Type B pancreatic cell (in vitro differentiated cells): ENCODE measurements at places on chromosomes 2 and 18.

- no peak for DNase-seq
These were observed 285.9 kb downstream of the RNF144A start for GRCh38 chr2:7203056-7203467.

DNA sequence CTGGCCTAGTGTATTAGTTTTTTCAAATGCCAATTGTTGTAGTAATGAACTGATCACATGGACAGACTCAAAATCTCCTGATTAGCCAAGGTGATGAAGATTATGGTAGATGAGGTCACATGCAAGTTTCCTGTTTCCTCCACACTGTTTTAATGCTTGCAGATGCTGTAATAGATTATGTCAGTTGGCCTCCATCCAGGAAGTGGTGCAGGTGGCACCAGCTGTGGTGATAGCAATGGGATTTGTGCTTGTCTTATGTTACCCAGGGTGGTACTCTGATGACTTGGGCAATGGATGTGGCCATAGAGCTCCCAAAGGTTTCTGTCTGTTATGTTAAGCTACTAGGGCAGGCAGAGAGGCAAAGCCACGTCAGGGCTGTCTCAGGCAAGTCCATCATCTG lies 332.9 kb upstream of the DDX18 start:
- DNase-seq = no peak

- DNase-seq = peak; percentile 63
These were observed 18.9 kb upstream of the FAHD2A start for GRCh38 chr2:95383635-95384027.

GRCh38 chr2:5740053-5740452 lies 47.9 kb downstream of the SOX11 start:
- no peak for DNase-seq

GRCh38 chr2:16855183-16855582 lies 189.5 kb upstream of the CYRIA start:
- DNase-seq = no peak

GRCh38 chr2:23456881-23457760 lies 72.1 kb downstream of the KLHL29 start:
- no peak for DNase-seq

- DNase-seq = no peak
These were observed 189.2 kb upstream of the EPHA4 start for GRCh38 chr2:221761260-221761659.
